Kidney (tissue), 22 donors: ENCODE measurements at places on chromosomes 7 and 10. TPM values are rescaled to one million over a fixed set of nuclear protein-coding genes. Genes with fewer than 3 reads are reported as not detected.

DNA sequence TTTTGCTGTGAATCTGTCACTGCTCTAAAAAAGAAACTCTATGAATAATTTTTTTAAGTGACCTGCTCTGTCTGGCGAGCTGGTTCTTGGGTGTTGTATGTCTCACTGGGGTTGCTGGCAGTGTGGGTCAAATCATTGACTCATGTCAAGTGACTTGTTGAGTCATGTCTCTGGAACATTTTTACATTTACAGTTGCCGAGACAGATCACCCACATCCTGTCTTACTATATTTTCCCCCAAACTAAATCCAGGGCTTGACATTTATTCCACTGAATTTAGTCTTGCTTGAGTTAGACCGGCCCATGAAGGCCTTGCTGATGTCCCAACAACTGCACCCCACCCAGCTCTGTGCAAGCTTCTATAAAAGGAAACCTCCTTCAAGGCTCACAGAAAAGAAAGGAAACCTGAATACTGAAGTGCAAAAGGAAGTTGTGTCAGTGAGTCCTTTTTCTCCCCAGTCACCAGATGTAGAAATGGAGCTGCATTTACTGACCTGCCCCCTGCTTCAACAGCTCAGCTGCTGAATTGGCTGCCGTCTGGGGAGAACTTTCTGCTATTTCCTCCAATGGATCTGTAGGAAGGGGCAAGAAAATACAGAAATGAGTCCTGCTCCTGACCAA, 290.3 kb downstream of the TNS3 start:
- no peaks in the 10 kb centered on the region for H3K4me1 ChIP-seq
- peaks cover 7% of the 10 kb centered on the region for H3K36me3 ChIP-seq
- no peak overlapping the region for H3K4me3 ChIP-seq

The PIK3CG gene
- total RNA-seq = 8.6 TPM

GRCh38 chr10:96512524-96513304, 1.0 kb downstream of the TLL2 start:
- no peaks in the 10 kb centered on the region for H3K27me3 ChIP-seq
- H3K27ac ChIP-seq = no peak overlapping the region
- DNase-seq = peak; percentile 45
- H3K4me1 ChIP-seq = peaks cover 7% of the 10 kb centered on the region
- no peaks in the 10 kb centered on the region for H3K36me3 ChIP-seq

DNA sequence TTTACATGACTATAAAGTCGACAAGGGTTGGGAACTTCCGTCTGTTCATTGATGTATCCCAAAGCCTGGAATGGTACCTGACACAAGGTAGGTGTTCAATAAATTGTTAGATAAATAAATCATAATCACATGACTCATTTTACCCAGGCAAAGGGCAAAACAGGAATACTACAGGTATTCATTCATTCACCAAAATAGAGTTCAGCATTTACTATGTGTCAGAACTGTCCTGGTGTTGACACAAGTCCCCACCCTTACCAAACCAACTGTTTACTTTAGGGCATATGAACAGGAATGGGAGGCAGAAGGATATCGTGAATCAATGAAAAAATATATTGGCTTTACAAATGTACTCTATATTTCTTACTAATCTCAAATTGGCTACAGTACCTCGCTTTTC, 666 bp upstream of the YAE1 start:
- H3K36me3 ChIP-seq = no peaks in the 10 kb centered on the region
- DNase-seq = no peak
- no peaks in the 10 kb centered on the region for H3K4me1 ChIP-seq
- no peaks in the 10 kb centered on the region for H3K27me3 ChIP-seq
- no peak overlapping the region for H3K27ac ChIP-seq

DNA sequence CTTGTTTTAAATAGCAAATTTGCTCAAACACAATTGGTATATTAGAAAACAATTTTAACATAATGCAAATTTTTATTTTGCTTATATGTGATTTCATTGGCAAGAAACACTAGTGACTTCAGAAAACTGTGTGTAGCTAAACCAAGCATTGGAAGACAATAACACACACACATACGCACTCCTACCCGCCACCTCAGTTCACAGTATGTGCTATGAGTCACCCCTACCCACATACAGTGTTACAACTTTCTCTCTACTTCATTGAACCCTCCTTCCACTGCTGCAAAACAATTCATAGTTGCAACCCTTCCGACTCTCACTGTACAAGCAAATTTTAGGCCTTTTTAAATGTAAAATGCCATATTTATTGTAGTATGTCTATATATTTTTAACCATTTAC, 119.9 kb upstream of the THSD7A start:
- H3K4me1 ChIP-seq = no peaks in the 10 kb centered on the region
- H3K36me3 ChIP-seq = no peaks in the 10 kb centered on the region
- no peak for DNase-seq
- H3K27ac ChIP-seq = no peak overlapping the region

DNA sequence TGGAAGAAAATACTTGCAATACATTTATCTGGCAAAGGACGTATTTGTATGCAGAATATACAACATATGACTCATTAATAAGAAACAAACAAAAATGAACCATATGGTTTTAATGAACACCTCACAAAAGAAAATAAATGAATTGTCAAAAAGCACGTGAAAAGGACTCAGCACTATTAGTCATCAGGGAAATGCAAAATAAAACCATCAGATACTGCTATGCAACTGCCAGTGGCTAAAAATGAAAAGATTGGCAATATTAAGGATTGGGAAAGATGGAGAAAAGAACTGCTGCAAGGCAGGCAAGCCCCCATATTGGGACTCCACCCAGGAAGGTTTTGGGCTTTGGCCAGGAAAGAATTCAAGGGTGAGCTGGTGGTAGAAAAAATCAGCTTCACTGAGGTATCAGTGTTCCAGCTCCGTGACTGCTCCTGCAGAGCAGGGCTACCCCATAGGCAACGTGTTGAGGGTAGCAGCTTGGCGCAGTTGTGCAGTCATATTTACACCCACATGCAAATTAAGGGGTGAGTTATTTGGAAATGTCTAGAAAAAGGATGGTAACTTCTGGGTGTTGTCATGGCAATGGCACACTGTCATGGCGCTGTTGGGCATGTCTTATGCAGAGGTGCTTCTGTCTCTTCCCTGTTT, 72.7 kb downstream of the CUBN start:
- no peak overlapping the region for H3K27ac ChIP-seq
- H3K36me3 ChIP-seq = peaks cover 12% of the 10 kb centered on the region
- H3K27me3 ChIP-seq = no peaks in the 10 kb centered on the region
- no peak overlapping the region for H3K4me3 ChIP-seq
- H3K4me1 ChIP-seq = no peaks in the 10 kb centered on the region

The FKBP6 gene
- total RNA-seq = 0.13 TPM

DNA sequence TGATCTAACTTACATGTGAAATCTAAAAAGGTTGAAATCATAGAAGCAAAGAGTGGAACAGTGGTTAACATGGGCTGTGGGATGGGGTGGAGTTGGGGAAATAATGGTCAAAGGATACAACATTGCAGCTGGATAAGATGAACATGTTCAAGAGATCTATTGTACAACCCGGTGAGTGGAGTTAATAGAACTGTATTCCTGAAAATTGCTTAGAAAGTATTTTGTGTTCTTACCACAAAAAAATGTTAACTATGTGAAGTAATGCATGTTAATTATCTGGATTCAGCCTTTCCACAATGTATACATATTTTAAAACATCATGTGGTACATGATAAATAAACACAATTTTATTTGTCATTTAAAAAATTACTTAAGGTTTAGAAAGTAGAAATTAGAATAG, 271.0 kb upstream of the LRRTM3 start:
- H3K27ac ChIP-seq = no peak overlapping the region
- no peak overlapping the region for H3K4me3 ChIP-seq
- DNase-seq = no peak
- H3K36me3 ChIP-seq = no peaks in the 10 kb centered on the region

GRCh38 chr7:127745445-127745844, 93.5 kb downstream of the SND1 start:
- no peak for DNase-seq
- H3K27me3 ChIP-seq = no peaks in the 10 kb centered on the region
- H3K36me3 ChIP-seq = no peaks in the 10 kb centered on the region
- H3K4me3 ChIP-seq = no peak overlapping the region
- H3K27ac ChIP-seq = no peak overlapping the region

- H3K27ac ChIP-seq = no peak overlapping the region
- no peak overlapping the region for H3K4me3 ChIP-seq
- peaks cover 2% of the 10 kb centered on the region for H3K4me1 ChIP-seq
- no peaks in the 10 kb centered on the region for H3K36me3 ChIP-seq
Measured at GRCh38 chr7:87226495-87226894, 7.0 kb upstream of the TMEM243 start.
